ENCODE measurements at places on chromosomes 11 and 22.

DNA sequence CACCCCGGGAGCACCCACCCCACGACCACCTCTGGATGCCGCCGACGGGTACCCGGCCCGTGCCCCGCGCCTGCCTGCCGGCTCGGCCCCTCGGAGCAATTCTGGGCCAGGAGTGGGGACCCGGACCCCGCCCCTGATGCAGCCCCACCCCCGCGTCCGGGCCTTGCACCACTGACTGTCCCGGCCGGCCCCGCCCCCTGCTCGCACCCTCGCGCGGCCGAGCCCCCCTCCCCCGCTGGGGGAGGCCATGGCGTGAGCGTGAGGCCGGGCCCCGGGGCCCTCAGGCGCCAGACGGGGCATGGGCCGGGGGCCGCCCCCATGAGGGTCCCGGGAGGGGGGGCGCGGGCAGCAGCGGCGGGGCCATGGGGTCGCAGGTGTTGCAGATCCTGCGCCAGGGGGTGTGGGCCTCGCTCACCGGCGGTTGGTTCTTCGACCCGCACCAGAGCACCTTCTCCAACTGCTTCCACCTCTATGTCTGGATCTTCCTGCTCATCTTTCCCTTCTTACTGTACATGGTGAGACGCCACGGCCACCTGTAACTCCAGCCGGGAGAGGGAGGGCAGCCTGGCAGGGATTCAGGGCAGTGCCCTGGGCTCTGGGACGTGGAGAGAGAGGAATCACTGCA is 486 bp downstream of the PCNX3 start:
- DNase-seq: peak; percentile 59

DNA sequence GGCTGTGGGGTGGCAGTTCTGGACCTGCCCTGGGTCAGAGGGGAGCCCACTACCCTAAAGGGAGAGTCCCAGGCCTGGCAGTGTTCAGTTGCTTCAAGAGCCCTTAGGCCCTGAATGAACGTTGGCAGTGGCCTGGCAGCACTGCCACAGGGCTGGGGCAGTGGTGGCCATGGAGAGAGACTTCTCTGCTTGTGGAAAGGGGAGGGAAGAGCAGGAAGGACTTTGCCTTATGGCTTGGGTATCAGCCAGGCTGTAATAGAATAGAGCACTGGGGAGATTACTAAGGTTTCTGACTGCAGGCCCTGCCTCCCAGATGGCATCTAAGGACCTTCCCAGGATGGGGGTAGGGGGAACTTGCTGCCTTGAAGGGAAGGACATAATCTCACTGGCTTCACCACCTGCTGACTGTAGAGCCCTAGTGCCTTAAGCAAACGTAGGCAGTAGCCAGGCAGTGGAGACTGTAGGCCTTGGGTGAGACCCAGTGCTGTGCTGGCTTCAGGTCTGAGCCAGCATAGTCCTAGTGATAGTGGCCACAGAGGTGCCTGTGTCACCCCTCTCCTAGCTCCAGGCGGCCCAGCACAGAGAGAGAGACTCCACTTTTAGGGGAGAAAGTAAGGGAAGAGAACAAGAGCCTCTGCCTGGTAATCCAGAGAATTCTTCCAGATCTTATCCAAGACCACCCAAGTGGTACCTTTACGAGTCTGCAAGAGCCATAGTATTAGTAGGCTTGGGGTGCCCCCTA is 27.6 kb downstream of the PLA2G6 start:
- DNase-seq: no peak

DNA sequence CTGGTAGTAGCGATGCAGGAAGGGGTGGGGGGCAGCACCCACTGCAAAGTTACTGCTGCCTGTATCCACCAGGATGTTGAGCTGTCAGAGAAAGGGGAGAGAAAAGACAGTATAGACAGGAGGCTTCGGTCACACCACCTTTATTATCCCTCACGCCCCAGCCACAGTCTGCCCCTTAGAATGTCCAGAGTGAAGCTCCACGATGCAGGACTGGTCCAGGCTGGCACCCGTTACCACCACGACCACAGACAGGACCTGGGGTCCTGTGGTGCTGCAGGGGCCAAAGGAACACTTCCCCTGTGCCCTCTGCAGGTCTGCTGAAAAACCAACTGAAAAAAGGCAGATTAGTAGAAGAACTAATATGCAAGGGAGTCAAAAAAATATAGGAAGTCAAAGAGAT is 5.7 kb downstream of the BACE1-AS start:
- DNase-seq: no peak

- DNase-seq: no peak
Measured at GRCh38 chr11:117950301-117950700, 21.1 kb upstream of the TMPRSS13 start.
